Adipose tissue (tissue), 3 donors: ENCODE measurements at places on chromosomes 4 and X. TPM values are rescaled to one million over a fixed set of nuclear protein-coding genes. Genes with fewer than 3 reads are reported as not detected.

The TACR3 gene
- not detected for polyA plus RNA-seq

The TLR10 gene
- polyA plus RNA-seq, result 0.18 TPM

The CLCN4 gene
- polyA plus RNA-seq, result 1.5 TPM

The MXRA5 gene
- 1.2 TPM for polyA plus RNA-seq

The AWAT2 gene
- polyA plus RNA-seq, result not detected

The SLC7A11 gene
- polyA plus RNA-seq, result 0.39 TPM

The PPP1R3F gene
- 3.1 TPM for polyA plus RNA-seq
